ENCODE measurements at places on chromosomes 1 and 21.

DNA sequence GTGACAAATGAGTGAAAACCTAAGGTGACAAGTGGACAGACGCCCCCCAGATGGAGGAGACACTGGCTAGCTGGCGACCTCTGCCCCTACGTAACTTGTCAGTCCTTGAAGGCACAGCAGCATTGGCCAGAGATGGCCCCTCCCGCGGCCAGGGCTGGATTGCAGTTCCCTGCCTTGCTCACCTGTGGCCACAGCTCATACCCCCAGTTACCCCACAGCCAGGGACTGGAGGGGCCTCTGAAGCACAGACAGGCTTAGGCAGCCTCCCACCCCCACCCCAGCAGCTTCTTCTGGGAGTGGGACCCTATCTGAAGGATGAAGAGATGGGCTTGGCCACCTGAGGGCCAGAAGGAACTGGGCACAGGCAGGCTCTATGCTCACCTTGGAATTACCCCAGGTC, 3.7 kb downstream of the HES3 start:
- no peak for DNase-seq

DNA sequence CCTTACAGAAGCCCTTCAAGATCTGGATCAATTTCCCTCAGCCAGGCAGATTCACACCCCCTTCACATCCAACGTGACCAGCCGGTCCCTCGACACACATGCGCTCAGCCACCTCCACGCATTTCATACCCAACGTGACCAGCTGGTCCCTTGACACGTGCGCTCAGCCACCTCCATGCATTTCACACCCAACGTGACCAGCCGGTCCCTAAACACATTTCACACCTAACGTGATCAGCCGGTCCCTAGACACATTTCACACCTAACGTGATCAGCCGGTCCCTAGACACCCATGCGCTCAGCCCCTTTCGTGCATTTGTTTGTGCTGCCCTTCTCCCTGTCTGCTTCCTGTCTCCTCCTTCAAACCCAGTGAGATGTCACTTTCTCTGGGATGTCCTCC, 8.8 kb upstream of the PAFAH2 start:
- DNase-seq, result no peak

- no peak for DNase-seq
These were observed 1.2 kb downstream of the CLSPN start for GRCh38 chr1:35768350-35769187.

DNA sequence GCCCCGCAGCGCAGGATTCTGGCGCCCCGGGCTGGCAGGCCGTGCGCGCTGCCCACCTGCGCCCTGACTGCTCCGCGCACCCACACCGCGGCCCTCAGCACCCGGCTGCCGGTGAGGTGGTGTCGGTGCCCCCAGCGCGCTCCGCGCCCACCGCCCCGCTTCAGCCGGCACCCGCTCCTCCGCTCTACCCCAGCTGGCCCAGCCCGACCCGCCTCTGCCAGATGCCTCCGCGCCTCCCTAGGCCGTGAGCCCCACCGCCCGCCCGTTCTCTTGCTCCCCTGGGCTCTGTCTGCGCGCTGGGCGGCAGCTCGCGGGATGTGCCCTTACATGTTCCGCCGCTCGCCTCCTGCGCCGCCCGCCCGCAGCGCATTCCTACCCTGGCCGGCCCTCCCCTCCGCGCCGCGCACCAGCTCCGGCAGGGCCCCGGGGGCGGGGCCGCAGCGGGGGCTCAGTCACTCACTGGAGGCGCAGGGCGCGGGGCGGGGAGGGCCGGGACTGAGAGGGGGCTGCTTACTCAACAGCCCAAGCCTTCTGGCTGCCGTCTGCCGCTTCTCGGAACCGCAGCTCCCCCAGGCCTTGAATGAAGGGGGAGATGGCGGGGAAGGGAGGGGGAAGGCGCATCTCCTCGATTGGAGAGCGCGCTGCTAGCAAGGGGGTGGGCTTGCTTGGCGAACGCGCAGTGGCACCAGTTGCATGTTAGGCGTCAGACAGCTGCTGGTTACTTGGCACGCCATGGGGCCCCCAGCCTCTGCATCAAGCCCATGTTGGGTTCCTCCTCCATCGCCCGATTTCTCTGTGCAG, at the start of gene PHLDA3:
Gene PHLDA3 (minus strand): TSS at position 345 of the 801 bp plus-strand sequence. CDS start 402 bp downstream, outside the sequence.
- peak; percentile 32 for DNase-seq

- no peak for DNase-seq
These were observed 17.1 kb downstream of the RGL1 start for GRCh38 chr1:183821889-183822611.

GRCh38 chr1:9835758-9836631, 12.2 kb upstream of the CLSTN1 start:
- no peak for DNase-seq

- DNase-seq, result no peak
These were observed 51.8 kb upstream of the A3GALT2 start for GRCh38 chr1:33372677-33373076.

- no peak for DNase-seq
These were observed 53.1 kb downstream of the PHC2 start for GRCh38 chr1:33377756-33378155.

Data from stimulated activated CD8-positive, alpha-beta memory T cell treated with anti-CD3 and anti-CD28 coated beads, Interleukin-15, amount 100 ng/mL, for 48 hours (primary cell).